BE2C (cell line): ENCODE measurements at places on chromosomes 1 and 21.

GRCh38 chr1:218303176-218303879 lies 18.2 kb downstream of the RRP15 start:
- DNase-seq = no peak

DNA sequence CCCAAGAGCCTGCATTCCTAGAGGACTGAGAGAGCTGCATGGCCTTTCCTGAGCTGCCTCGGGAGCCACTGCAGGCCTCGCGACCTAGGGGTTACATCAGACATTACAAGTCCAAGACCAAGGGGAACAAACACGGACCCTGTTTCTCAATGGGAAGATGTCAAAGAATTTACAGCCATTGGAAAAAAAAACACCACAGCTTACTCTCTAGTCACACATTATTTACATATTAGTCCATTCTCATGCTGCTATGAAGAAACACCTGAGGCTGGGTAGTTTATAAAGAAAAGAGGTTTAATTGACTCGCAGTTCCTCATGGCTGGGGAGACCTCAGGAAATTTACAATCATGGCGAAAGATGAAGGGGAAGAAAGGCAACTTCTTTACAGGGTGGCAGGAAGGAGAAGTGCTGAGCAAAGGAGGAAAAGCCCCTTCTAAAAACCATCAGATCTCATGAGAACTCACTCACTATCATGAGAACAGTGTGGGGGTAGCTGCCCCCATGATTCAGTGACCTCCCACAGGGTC lies 8.4 kb upstream of the PRMT2 start:
- no peak for DNase-seq

DNA sequence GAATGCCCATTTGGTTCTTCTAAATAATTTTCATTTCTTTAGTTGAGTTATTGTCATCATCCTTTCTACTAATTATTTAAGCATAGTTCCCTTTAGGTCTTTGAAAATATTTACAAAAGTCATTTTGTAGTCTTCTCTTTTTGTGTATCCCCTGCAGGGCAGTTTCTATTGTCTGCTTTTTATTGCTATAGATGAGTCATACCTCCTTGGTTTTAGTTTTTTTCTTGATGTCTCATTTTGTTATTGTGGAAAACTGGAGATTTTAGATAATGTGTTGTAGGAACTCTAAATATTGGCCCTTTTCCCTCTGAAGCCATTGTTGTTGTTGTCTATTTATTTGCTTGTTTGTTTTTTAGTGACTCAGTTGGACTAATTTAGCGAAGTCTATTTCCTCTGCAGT lies 387.9 kb downstream of the NUF2 start:
- DNase-seq = no peak

GRCh38 chr1:22431965-22432364 lies 19.7 kb upstream of the ZBTB40 start:
- no peak for DNase-seq

- DNase-seq = no peak
These were observed 34.9 kb upstream of the RUNX3 start for GRCh38 chr1:24964811-24965570.

GRCh38 chr1:115647047-115647446 lies 5.3 kb downstream of the VANGL1 start:
- no peak for DNase-seq

GRCh38 chr1:39148942-39149341 lies 55.6 kb upstream of the MACF1 start:
- DNase-seq = no peak

DNA sequence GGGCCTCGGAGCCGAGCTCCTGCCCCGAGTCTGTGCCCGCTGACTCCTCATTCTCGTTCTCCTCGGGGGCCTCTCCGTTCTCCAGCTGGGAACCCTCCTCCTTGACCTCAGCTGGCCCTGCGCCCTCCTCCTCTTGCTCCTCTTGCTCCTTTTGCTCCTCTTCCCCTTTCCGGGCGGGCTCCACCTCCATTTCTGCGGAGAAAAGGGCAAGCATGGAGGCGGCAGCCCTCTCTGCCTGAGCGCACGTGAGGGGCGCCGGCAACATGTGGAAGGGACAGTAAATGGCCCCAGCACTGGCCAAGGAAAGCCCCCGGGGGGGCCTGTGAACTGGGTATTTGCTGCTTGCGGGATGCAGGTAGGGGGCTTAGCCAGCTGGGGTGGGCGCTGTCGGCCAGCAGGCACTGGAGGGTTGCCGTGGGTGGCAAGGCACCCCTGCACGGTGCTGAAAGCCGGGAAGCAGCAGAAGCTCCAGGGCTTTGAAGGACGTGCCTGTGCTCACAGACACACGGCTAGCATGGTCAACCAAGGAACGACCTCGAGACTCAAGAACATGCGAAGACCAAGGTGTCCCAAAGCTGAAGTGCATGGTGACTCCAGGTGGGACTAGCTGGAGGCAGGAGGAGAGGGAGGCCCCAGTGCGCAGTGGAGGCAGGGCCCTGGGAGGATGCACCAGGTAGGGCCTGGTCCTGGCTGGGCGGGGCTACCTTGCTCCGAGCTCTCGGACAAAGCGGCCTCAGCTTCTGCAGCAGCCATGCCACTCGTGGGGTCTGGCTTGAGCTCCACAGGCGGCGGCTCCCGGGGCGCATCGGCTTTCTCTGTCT lies 30.7 kb downstream of the ZBTB17 start:
- no peak for DNase-seq

- peak; percentile 56 for DNase-seq
These were observed 655 bp downstream of the USF1 start for GRCh38 chr1:161044908-161045735.

GRCh38 chr1:84998642-84999280 lies 1.8 kb upstream of the MCOLN2 start:
- no peak for DNase-seq

DNA sequence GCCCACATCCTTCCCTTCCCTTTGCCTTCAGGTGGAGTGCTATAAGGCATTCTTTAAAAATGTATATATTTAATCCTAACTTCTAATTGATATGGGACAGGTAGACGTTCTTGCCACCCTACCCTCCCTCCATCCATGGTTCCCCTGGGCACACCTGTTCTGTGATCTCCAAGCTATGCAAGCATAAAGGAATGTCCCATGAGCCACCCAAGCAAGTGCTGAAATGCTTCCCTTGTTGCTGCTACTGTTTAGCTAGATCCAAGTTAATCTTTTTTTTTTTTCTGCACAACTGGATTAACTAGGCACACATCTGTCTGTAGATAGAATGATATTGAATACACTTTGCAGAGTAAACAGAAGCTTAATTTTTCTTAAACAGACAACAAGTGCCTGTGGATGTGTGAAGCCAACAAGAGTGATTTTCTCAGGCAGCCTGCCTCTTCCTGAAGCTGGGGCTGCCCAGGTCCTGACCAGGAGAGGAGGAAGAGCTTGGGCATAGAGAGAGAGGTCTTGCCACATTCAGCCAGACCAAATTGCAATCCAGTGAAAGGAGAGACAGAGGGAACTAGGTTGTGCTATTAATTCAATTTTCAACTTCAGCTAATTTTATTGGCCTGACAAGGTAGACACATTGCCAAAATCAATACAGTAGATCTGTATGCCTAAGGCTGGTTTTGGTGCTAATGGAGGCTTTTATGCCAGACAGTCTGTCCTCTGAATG lies 28.2 kb upstream of the ATP1B1 start:
- peak; percentile 29 for DNase-seq

DNA sequence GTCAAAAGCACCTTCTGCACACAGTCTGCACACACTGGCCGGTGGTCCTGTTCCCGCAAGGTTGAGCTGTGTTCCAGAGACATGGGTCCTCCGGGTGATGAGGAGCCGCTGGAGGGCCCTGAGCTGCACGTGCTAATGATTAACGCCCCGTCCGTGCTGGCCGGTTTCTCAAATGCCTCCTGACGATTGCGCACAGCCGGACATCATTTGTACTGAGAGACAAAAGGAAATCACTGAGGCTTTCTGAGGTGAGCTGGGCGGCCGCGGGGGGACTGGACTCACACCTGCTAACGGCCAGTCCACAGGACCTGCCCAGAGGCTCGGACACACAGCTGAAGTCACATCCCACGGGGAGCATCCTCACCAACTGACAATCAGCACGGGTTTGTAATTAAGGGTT lies 29.2 kb downstream of the POFUT2 start:
- DNase-seq = no peak

DNA sequence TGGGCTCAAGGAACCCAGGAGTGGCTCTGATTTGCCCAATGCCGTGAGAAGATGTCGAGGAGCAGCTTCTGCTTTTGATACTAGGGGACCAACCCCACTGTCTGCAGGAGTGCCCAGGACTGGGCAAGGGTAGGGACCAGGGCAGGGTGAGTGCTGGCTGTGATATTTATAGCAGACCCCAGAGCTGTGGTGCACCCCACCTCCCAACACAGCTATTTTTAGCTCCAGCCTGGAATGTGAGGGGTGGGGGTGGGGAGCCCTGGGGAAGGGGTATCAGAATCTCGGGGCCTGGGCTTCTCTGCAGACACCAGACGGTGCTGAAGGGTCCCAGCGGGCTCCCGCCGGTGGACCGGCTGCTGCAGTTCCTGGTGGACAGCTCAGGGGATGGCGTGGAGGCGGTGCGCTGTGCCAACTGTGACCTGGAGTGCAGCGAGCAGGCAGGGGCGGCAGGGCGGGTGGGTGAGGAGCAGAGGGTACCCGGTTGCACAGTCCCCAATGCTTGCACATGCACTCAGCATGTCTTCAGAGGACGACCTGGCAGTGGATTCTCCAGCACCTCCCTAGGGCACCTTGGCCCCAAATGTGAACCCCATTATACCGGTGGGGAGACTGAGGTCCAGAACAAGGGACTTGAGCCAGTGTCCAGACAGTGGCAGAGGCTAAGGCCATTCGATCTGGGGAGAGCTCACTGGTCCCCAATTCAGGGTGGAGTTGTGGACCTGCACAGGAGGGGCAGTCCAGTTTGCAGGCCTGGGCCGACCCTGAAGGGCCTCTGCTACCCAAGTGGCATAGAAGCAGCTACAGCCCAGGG lies 1.4 kb downstream of the RNF207 start:
- no peak for DNase-seq

GRCh38 chr1:24959623-24959975 lies 29.5 kb upstream of the RUNX3 start:
- no peak for DNase-seq

DNA sequence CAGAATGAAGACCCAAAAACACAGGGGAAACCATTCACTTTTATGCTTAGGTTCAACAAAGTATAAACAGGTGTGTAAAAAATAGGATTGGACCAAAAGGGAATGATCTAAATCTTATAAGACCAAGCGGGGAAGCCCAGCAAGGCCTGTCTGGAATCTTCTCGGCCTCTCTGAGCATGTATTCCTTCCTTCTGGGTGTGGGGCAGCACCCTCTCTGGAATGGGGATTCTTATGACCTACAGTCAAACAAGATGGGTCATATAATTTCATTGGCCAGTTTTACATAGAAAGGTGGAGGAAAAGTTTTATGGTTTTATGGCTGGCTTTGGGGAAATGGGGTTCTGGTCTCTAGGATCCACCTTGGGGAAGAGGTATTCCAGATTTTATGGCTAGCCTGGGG lies 11.2 kb downstream of the KCNK1 start:
- no peak for DNase-seq

- peak; percentile 72 for DNase-seq
These were observed 160.3 kb downstream of the ETS2 start for GRCh38 chr21:38965910-38966504.

DNA sequence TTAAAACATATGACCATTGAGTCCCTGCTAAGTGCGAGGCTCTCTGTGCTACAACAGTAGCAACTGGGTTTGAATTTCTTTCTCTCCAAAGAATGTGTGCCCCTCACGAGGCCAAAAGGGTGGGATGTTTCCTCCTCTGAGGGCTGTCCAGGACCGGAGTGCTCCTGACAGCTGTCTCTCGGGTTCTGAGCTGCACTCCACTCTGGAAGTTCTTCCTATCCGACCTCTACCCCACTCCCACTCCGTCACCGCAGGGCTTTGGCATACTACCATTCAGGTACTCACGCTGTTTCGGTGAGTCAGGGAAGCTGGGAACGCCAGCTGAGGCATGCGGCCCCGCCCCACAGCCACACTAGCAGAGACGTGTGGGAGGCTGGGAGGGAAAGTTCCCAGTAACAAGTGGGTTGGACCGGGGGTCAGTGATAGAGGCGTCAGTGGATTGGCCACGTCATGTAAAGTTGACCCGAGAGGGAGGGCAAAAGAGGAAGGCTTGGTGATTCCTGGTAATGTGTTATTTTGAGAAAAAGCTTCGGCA lies 705 bp upstream of the SLC50A1 start:
- DNase-seq = peak; percentile 67

DNA sequence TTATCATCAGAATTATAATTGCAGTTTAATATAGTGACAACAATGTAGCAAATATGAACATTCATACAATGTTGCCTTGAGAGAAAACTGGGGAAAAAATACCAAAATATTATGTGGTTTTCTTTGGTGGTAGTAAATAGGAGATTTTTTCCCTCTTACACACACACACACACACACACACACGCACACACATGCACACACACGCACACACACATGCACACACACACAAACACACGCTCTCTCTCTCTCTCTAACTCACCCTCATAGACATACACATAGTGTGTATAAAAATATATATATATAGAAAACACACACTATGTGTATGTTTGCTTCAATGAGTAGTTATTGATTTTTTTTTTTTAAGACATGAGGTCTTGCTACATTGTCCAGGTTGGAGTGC lies 211.6 kb downstream of the HHAT start:
- no peak for DNase-seq

- DNase-seq = no peak
These were observed 9.2 kb upstream of the XCL2 start for GRCh38 chr1:168552961-168553360.

- no peak for DNase-seq
These were observed 70.5 kb upstream of the DMRTA2 start for GRCh38 chr1:50493710-50494109.

DNA sequence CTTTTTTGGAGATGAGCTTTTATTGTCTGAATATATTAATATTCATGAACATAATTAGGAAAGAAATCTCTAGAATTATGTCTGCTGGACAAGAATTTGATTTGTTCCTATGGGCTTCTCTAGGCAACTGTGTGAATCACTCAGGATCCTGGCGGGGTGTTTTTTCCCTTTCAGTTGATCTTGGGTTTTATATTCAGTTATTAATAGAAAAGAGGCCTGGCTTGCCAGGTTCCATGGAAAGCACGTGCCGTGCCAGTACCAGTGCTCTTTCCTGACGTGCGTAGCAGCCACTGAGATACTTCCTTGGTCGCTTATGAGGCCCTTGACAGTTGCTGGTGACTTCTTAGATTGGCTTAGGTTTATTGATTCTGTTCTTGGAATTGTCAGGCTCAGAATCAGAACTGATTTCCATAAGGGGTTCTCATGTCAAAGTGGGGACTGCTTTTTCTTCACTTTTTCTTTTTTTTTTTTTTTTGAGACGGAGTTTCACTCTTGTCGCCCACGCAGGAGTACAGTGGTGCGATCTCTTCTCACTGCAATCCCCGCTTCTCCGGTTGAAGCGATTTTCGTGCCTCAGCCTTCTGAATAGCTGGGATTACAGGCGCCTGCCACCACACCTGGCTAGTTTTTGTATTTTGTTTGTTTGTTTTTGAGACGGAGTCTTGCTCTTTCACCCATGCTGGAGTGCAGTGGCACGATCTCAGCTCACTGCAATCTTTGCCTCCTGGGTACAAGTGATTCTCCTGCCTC lies 48.7 kb upstream of the KIF1B start:
- DNase-seq = no peak

- DNase-seq = peak; percentile 60
These were observed 10.6 kb upstream of the HLCS start for GRCh38 chr21:36976882-36977651.
